Iris pigment epithelial cell (primary cell): ENCODE measurements at places on chromosomes 12 and 14.

DNA sequence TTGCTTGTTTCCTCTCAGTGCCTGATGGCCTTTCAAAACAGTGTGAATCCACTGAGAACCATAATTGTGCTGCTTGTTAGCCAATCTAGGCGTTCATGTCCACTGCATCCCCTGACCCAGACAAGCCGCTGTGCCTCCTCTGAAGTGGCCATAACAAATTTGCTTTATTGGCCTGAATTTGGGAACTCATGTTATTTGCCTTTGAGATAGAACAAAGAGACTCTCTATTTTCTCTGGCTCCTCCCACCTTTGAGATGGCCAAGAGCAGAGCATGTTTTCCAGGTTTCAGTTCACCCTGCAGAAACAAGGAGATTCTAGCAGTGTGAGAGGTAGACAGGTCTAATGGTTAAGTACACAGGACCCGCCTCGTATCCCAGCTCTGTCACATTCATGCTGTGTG lies 723.9 kb downstream of the MED13L start:
- no peak for DNase-seq

- DNase-seq, result peak; percentile 58
These were observed 36.0 kb upstream of the TRHDE start for GRCh38 chr12:72236071-72236705.

DNA sequence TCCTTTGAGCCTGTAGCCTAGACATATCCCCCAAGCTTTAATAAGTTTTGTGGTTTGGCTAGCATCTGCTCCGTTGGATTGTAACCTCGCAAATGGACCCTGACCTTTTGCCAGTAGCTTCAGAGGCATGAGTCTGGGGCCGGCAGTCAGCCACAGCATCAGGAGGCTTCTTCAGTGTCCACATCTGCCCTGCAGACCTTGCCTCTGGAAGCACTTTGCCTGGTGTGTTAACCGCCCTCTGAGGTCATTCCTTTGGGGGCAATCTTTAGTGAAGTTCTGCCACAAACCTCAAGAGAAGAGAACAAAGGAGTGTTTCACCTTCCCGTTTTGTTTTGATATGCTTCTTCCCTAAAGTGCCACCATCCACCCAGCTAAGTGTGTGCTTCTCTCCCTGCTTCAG lies 71.4 kb downstream of the GNS start:
- peak; percentile 44 for DNase-seq

GRCh38 chr14:24335461-24336171 lies 745 bp upstream of the ADCY4 start:
- DNase-seq, result no peak

- no peak for DNase-seq
These were observed 2.5 kb upstream of the HIGD1C start for GRCh38 chr12:50949801-50950302.

- no peak for DNase-seq
These were observed 465.5 kb downstream of the PDZRN4 start for GRCh38 chr12:41653386-41654326.

- peak; percentile 56 for DNase-seq
These were observed 110.9 kb downstream of the KSR2 start for GRCh38 chr12:117857632-117858612.
